Iris pigment epithelial cell (primary cell): ENCODE measurements at places on chromosomes 16 and 17.

- DNase-seq = no peak
Observed at GRCh38 chr17:19019041-19019941, 14.7 kb upstream of the FAM83G start.

GRCh38 chr17:63291258-63291657 is 154.8 kb downstream of the CYB561 start:
- no peak for DNase-seq

DNA sequence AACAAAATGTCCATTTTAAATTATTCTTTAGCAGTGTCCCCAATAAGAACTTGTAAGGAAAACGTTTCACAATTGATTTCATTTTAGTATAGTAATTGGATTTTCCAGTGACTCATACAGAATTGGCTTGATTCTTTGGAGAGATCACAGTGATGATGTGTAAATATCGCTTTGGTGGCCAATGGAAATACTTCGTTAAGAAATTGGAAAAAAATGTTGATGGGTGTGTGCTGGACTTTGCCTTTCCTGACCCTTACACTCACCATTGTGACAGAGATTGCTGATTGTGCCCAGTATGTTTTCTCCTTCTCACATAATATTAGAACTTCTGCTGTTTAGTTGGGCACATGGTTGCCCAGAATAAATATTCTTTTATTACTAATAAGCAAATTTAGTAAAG is 7.4 kb upstream of the EFCAB13 start:
- peak; percentile 84 for DNase-seq

GRCh38 chr16:84527532-84528269 is 23.2 kb upstream of the MEAK7 start:
- DNase-seq = no peak

DNA sequence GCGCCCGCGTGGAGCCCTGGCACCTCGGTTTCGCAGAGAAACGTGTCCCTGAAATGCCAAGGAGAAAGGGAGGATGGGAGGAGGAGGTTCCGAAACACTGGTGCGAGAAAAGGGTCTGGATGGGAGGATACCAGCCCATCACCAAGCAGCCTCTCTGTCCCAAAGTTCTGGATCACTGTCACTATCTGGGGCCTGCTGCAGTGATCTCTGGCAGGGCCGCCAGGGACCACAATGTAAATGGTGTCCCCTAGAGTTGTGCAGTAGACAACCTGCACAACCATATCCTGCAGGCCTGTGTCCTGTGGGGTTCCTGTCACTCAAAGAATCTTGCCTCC is 229.3 kb downstream of the C16orf78 start:
- DNase-seq = no peak

DNA sequence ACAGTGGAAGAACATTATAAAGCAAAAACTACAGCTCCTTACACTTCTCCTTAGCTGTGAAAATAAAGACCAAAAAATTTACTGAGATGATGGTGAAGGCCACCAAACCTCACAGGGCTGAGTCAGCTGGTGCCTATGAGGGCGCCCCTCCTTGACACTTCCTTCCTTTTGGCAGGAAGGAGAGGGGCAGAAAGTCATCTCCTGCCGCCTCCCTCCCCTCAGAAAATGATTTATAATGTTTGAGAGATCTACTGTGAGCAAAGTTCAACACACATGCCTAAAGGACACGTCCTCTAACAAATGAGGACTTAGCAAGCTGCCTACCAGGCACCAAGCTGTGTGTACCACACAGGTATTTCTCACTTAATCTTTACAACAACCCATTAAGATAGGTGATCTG is 245.7 kb downstream of the PRKCA start:
- no peak for DNase-seq

GRCh38 chr17:65062171-65062915 is 5.8 kb upstream of the GNA13 start:
- no peak for DNase-seq

GRCh38 chr16:287298-287811 is 4.4 kb downstream of the PDIA2 start:
- no peak for DNase-seq

- no peak for DNase-seq
Observed at GRCh38 chr17:65176646-65177409, 39.7 kb downstream of the RGS9 start.

DNA sequence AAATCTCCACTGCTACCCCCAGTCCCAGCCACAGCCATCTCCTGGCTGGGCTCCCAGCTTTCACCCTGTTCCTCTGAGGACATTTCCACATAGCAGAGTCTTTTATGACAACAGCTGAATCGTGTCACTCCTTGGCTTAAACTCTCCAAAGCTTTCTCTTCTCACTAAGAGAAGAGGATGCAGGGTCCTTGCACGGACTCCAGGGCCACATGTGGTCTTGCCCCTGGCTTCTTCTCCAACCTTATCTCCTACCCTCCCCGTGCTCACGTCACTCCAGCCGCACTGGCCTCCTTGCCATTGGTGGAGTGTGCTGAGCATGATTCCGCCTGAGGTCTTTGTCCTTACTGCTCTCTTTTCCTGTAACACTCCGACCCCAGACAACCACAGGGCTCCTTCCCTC is 39.9 kb upstream of the CCDC182 start:
- DNase-seq = no peak

- no peak for DNase-seq
Observed at GRCh38 chr17:20997711-20998570, 44.9 kb downstream of the USP22 start.

DNA sequence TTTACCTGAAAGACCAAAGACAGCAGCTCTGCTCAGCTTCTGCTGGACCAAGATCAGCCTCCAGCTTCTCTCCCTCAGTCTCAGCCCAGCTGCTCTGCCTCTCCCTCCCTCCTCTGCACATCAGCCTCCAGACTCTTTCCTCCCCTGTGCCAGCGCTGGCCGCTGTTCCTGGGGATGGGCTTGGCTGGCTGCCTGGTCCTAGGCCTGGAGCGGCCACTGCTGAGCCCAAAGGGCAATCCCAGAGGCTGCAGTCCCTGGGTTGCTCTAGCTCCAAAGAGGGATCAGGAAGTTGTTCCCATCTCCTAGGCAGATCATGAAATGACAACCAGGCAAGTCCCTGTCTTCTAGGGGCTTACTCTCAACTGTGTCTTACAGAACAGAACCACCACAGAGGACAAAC is 31.3 kb downstream of the DCUN1D3 start:
- DNase-seq = peak; percentile 39

GRCh38 chr16:79164388-79164995 is 436.0 kb downstream of the MAF start:
- DNase-seq = no peak

GRCh38 chr17:10871914-10872313 is 34.0 kb upstream of the PIRT start:
- no peak for DNase-seq

GRCh38 chr17:13253733-13254410 is 236.0 kb upstream of the ELAC2 start:
- DNase-seq = no peak

- DNase-seq = no peak
Observed at GRCh38 chr17:59299400-59300092, 31.9 kb upstream of the YPEL2 start.

GRCh38 chr16:30699615-30700099 is 686 bp downstream of the SRCAP start:
- DNase-seq = no peak

DNA sequence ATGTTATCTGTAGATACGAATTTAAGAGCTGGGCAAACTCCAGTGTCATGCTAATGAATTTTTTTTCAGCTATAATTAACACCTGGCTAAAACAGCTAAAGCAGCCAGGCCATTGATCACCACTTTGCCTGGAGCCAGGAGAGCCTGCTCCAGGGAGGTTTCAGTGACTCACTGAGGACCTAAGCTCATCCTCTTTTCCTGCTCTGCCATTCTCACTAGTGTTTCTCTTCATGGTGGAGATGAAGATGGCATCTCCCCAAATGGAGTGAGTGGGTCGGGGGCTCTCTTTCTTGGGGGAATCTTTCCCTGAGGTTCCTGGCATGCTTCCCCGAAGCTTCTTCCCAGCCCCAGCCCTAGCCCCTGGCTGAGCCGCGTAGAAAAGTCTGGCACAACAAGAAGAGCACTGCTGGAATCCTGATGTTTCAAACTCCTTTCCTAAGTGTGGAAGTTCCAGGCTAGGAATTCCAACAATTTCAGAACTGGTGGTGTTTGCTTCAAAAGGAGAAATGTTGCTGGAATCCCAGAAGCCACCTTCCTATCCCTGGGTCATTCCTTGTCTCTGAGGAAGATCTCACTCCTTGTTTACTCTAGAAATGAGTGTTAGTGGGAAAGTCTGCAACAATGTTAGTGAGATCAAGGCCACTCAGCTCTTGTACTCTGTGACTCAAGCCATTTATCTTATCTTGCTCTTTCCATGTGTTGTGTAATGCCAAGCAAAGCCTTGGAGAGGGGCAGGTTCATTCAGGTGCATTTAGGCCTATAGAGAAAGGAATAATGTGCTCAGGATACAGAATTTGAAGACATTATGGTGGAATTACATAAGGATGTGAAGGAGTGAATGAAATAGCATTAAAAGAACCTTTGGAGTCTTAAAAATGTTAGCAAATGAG is 26.0 kb upstream of the B4GALNT2 start:
- peak; percentile 57 for DNase-seq

- DNase-seq = no peak
Observed at GRCh38 chr16:89431158-89431584, 59.2 kb downstream of the ANKRD11 start.

DNA sequence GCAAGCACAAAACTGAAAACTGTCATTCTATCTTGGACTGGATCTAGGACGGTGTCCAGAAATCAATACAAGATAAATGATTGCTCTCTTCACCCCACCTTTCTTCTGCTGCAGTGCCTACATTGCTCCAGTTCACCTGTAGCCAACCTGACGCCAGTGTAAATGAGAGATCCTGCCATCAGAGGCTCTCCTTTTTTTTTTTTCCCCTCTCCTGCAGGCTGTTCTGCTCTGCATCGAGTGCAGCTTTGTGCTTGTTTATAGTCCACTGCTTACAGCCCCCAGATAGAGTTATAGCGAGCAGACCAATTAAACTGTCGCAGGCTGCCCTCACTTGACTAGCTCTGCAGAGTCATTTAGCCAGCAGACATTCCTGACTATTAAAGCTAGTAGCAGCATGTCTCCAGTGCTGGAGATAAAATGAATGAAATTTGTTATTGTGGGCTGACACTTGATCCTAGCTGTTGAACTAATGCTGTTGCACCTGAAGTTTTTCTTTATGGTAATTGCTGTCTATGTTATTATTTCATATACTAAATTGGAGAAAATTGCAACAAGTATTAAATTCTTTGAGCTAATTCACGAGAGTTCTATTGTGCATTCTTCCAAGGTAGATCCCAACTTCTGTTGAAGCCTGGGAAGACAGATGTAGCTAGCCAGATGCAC is 257.1 kb downstream of the FTO start:
- DNase-seq = no peak

DNA sequence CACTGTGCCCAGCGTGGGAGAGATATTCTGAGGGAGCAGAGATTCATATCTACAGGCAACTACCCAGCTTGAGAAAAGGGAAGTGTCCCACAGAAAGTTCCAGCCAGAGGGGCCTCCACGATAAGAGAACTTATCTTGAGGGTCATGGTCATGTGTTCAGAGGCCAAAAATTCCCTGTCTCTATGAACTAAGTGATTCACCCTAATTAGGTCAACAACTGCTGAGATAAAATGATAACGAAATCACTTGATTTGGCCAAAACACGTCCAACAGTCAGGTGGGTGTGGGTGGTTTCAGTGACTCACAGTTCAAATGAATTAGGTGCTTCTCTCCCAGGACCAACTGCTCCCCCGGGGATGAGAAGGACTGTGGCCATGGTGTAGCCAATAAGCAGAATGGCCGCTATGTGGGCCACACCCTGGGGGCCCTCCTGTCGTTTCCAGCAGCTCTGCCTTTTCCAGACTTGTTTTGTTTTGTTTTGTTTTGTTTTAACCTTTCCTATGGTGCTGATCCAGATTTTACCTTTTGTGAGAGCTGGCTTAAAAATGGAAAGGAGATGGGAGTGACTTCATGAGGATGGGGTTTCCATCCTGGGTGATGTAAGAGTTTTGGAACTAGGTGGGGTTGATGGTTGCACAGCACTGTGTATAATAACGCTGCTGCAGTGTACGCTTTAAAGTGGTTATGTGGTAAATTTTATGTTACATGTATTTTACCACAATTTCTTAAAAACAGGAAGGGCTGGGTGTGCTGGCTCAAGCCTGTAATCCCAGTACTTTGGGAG is 8.7 kb downstream of the DNAI2 start:
- no peak for DNase-seq

DNA sequence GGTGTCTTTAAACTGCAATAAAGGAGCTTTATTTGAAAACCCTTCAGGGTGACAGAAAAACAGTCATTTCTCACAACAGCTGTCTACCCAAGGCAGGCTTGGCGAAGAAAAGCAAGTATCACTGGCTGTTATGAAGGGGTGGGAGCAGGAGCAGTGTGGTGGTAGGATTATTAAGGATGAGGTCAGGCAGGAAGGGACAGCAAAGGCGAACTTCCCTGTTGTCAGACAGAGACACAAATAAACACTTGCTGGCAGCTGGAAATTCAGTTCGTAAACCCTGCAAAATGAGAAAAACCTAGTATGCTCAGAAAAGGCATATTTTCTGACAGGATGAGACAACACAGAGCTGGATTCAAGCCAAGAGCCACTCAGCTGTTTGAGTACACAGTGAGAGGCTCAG is 416.3 kb upstream of the CDH5 start:
- DNase-seq = peak; percentile 24
